Stimulated activated CD4-positive, alpha-beta T cell treated with anti-CD3 and anti-CD28 coated beads, Interleukin-1b, Interleukin-23, amount 100 ng/mL, for 48 hours (primary cell): ENCODE measurements at places on chromosomes 5 and 9.

DNA sequence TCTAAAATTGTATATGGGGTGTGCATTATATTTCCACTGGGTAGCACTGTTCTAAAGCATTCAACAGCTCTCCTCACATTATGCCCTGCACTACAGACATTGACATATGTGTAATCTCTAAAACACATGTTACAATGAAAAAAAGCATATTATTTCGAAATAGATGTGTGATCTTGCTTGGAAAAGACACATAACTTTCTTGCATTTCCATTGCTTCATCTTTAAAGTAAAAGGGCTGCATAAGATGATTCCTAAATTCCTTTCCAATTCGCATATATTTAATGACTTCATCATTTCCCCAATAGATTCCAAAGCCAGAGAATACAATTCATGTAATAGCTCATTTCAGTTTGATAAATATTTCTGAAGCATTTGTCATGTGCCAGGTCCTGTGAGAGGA, 566.9 kb downstream of the PDE4D start:
- no peak for DNase-seq

GRCh38 chr5:125813221-125813974, 609.8 kb upstream of the GRAMD2B start:
- DNase-seq = no peak

GRCh38 chr5:137069358-137069757, 429.8 kb downstream of the SPOCK1 start:
- no peak for DNase-seq

GRCh38 chr5:170693701-170694100, 89.8 kb upstream of the GABRP start:
- DNase-seq = no peak

GRCh38 chr5:33212900-33213299, 227.9 kb upstream of the TARS1 start:
- DNase-seq = no peak

GRCh38 chr9:113246928-113247327, 25.6 kb downstream of the SLC31A1 start:
- no peak for DNase-seq

DNA sequence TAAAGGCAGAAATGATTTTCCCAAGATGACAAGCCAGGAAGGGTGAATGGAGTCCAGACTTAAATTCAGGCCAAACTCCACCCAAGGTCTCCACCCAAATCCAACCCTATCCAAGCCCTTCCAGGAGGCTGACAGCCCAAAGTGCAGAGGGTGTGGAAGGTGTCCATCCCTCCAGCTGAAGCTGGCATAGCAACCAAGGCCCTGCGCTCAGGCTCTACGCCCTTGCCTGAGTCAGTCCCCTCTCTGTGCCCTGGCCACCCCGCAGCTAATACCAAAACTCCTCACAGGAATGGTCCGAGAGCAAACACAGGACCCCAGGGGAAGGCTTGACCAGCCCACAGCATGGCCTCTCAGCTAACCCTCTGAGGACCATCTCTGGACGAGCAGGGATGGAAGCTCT, 2.1 kb downstream of the SEPTIN8 start:
- no peak for DNase-seq

DNA sequence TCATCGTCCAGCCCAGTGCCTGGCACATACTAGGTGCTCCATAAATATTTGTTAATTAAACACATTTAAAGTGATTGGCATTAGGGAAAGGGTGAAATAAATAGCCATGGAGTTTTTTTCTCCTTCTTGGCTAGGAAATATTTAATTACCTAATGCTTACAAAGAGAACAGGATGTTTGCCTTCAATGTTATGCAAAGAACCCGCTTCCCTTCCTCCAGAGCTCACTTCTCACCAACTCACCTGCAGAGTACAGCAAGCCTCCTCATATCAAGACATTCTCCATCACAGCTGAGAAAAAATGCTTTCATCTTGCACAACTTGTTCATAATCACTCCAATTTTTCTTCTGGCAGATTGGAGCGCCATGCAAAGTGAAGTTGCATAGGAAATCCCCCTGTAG, 161.7 kb upstream of the STK32A start:
- no peak for DNase-seq

DNA sequence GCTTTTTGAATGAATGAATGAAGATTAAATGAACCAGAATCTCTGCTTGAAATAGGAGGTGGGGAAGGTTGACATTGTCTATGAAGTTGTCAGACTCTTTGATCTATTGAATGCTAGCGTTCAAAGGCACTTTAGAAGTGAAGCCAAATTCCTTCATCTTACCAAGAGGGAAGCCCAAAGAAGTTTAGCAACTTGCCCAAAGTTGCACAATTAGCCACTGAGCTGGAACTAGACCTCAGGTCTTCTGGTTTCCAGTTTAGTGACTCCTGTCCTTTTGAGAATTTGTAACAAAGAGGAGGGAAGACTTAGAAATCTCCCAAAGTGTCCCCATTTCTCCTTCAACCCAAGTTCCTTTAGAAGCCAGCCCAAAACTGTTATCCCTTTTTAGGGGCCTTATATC, 20.7 kb upstream of the SLC1A3 start:
- no peak for DNase-seq

- DNase-seq = no peak
Observed at GRCh38 chr5:125011419-125011818, 265.0 kb upstream of the ZNF608 start.

- no peak for DNase-seq
Observed at GRCh38 chr5:122180863-122181548, 51.7 kb downstream of the ZNF474 start.

- DNase-seq = no peak
Observed at GRCh38 chr5:56814361-56814962, 887 bp upstream of the MAP3K1 start.

- peak; percentile 34 for DNase-seq
Observed at GRCh38 chr9:68685770-68686169, 19.3 kb upstream of the PIP5K1B start.
